Stimulated activated CD4-positive, alpha-beta T cell treated with anti-CD3 and anti-CD28 coated beads, TNF-alpha, amount 100 ng/mL, for 24 hours (primary cell): ENCODE measurements at places on chromosomes 2 and 18.

DNA sequence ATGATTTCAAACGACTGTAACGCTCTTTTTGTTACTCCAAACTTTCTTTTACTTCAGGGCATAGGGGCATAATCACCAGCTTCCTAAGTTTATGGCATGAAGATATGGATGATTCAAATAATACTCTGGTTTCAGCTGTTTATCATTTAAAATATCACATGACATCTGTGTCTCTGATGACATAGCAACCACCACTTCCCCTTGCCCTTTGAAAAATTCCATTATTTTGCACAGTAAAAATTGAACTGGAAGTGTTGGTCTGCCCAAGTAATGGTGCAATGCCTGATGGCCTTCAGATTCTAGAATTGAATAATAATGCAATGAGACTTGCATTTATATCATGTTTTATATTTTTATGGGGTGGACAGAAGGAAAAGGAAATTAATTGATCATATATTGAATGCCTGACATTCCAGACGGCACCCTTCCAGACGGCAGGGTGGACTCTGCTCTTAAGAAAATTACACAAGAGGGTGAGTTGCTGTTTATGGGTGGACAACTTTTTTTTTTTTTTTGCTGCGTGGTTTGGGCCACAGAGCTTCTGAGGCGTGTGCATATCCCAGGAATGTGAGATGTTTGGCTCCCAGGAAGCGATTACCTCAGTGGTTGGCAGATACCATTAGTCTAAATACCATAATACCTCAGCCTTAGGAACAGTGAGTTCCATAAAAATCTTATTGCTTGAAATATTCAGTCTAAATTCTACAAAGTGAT is 101.7 kb upstream of the ZNF521 start:
- DNase-seq: no peak

- no peak for DNase-seq
Observed at GRCh38 chr2:111668274-111668616, 215.7 kb downstream of the ANAPC1 start.

DNA sequence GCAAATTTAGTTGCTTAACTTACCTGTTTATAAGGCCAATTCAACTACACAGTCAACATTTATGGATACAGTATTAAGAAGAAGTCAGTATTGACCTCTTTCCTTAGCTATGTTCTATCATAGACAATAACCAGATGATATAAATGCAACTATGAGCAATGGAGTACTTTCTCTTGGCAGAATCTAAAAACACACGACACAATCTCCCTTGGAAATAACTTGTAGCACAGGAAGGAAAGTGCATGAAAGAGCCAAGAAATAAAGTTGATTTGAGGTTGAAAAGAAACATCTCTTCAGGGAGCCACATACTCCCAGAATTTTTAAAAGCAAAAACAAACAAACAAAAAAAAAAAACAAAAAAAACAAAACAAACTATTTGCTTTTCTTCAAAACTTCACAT is 145.0 kb downstream of the EVA1A start:
- no peak for DNase-seq

DNA sequence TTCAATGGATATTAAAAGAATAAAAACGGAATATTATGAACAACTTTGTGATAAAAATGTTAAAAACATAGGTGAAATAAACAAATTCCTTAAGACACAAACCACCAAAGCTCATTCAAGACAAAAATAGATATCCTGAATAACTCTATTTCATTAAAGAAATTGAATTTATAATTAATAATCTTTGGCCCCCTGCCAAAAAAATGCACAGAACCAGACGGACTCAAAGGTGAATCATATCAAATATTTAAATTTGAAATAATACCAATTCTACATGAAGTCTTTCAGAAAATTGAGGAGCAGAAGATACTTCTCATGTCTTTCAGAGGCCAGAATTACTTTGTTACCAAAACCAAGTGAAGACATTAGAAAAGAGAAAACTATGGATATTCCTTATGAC is 128.3 kb upstream of the KLHL29 start:
- no peak for DNase-seq

DNA sequence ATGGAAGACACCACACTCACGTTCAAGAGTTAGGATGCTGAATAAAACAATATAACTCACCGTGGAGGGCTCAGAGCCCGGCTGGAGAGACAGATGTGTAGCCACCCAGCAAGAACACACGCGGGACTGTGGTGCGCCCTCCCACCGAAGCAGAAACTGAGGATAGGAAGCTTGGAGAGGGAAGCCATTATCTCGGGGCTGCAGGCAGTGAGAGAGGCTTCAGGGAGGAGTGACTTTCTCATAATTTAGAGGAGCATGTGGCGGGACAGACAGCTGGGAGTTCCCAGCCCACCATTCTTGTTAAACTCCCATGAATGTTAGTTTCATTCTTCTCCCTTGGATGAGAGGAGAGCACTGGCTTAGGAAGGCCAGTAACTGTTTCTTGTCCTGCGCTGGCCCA is 96.4 kb downstream of the MAPRE2 start:
- DNase-seq: no peak

- DNase-seq: no peak
Observed at GRCh38 chr18:1147730-1148129, 243.1 kb downstream of the ADCYAP1 start.

DNA sequence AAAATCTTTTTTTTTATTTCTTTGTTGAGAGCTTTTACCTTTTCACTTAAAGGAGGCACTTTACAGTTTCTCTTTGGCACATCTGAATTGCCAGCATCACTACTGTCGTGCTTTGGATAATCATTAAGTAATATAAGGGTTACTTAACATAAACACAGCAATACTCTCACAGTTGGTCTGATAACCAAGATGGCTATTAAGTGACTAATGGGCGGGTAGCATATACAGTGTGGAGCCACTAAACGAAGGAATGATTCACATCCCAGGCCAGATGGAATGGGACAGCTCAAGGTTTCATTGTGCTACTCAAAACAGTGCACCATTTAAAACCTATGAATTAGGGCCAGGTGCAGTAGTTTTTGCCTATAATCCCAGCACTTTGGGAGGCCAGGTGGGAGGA is 28.1 kb downstream of the USP37 start:
- DNase-seq: no peak

GRCh38 chr2:134391751-134392160 is 137.9 kb downstream of the MGAT5 start:
- no peak for DNase-seq

DNA sequence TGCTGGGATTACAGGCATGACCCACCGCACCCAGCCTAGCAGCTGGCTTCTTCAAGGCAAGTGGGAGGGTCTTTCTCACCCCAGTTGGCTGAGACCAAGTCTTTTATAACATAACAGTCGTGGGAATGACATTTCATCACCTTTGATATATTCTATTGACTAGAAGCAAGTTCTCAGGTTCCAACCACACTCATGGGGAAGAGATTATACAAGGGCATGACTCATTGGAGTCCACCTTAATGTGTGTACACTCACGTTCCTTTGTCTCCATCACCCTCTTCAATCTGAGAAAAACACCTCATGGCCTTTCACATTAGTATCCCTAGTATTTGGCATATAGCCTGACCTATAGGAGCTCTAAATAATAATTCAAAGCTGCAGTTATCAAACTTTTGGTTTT is 2.8 kb upstream of the BBS5 start:
- DNase-seq: no peak

- no peak for DNase-seq
Observed at GRCh38 chr2:64605991-64606478, 47.7 kb downstream of the SERTAD2 start.

GRCh38 chr2:152396051-152396511 is 61.1 kb downstream of the FMNL2 start:
- no peak for DNase-seq

GRCh38 chr2:57698935-57699449 is 347.6 kb upstream of the VRK2 start:
- no peak for DNase-seq

GRCh38 chr2:217269701-217270484 is 410.0 kb upstream of the TNP1 start:
- no peak for DNase-seq

DNA sequence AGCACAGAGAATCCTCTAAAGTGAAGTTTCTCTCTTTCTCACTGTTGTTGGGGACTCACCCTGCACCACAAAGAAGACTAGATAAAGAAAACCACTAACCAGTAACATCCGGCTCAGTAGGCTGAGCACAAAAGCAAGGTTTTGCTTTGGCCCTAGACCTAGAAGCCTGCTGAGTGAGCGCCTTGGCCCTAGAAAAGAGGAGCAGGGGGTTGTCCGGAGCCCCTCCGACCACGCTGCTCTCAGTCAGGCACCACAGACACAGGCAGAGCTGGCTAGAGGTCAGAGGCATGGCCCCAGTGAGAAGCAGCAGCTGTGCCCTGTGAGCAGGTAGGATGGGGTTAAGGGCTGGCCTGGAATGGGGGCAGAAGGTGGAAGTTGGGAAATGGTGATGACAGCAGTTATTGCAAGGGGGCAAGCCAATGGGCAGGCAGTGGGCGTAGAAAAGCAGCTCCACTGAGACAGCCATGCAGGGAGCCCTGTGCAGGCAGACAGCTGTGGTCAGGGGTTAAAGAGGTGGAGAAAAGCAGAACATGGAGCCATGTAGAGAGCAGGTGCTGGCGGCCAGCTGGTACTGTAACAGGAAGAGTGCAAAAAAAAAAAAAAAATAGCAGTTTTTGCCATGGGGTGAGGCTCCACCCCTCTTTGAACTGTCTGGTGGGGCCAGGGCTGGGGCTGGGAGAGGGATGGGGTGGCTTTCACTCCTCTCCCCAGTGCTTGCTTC is 36.9 kb upstream of the SLC14A1 start:
- DNase-seq: no peak

DNA sequence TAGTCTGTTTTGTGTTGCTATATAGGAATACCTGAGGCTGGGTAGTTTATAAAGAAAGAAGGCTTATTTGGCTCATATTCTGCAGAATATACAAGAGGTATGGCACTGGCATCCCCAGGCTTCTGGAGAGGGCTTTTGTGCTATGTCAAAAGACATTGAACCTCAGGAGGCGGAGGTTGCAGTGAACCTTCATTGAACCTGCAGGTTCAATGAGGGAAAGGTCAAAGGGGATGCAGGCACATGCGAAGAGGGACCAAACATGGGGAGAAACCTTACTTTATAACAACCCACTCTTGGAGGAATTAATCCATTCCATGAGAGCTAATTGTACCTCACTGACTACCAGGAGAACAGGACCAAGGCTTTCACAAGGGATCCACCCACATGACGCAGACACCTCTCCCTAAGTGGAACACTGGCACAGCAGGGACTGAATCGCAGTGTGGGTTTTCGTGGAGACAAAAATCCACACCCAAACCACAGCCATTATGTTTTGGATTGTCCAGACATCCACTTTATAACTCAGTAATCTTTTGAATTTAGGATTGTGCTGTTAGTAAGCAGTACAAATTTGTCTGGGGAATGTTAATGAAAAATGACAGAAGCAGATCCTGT is 4.1 kb upstream of the SERPINB8 start:
- DNase-seq: no peak

GRCh38 chr2:222108957-222109585 is 189.7 kb downstream of the PAX3 start:
- DNase-seq: no peak

DNA sequence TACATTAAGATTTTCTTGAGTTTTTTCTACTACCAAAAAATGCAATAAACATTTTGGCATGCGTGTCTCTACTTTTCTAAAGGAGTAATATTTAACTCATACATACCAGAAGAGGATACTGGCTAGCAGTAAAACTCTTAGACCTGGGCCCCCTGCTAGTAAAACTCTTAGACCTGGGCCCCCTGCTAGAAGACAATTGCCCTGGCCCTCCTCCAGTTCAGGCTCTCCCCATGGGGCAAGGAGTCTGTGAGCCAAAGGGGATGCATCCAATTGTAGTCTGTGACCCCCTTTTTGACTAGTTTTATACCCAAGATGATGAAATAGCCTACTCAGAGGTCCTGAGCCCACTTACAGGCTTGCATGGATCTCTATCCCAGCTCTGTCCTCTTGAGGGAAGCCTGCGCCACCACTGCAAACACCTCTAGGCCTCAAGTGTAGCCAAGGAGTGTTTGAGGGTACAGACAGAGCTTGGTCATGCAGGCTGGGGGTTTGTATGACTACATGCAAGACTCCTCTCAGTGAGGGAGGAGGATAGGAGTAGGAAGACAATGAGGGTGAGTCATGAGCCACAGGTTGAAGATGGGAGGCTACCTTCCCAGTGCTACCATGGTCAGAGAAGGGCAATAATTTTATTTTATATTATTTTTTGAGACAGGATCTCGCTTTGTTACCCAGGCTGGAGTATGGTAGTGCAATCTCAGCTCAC is 45.2 kb upstream of the PGAP1 start:
- no peak for DNase-seq

GRCh38 chr18:48889981-48890762 is 60.6 kb downstream of the SMAD7 start:
- DNase-seq: no peak
